ENCODE measurements at places on chromosomes 13 and 19. TPM values are rescaled to one million over a fixed set of nuclear protein-coding genes. Genes with fewer than 3 reads are reported as not detected.

DNA sequence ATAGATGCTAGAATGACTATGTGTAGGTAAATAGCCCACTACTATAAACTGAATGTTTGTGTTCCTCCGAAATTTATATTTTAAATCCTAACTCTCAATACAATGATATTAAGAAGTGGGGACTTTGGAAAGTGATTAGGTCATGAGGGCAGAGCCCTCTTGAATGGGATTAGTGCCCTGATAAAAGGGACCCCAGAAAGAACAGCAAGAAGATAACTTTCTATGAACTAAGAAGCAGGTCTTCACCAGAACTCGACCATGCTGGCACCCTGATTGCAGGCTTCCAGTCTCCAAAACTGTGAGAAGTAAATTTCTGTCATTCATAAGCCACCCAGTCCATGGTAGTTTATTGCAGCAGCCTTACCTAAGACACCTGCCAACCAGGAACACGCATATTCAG is 33.9 kb downstream of the OXGR1 start:
- no peak for DNase-seq

SULT2A1 gene
- total RNA-seq = not detected

GRCh38 chr13:72290962-72291681 is 424.1 kb upstream of the DACH1 start:
- peak; percentile 76 for DNase-seq

GARIN5A gene
- not detected for total RNA-seq

ZNRF4 gene
- total RNA-seq = not detected

DNA sequence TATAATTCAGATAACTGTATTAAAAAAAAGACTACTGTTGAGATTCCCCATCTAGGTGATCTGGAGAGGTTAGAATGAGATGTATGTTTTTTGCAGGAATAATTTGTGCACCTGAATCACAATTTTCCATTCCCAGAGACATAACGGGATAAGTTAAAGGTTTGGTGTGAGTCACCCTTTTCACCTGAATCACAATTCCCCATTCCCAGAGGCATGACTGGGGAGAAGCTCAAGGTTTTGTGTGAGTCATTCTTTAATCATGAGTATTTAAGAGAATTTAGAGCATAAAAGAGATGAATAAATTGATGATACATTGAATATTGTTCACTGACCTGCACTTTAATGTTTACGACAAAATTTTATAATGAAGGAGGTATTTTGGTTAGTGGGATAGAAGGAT is 9.0 kb downstream of the OR7A5 start:
- no peak for DNase-seq

CRB3 gene
- total RNA-seq = not detected

DNA sequence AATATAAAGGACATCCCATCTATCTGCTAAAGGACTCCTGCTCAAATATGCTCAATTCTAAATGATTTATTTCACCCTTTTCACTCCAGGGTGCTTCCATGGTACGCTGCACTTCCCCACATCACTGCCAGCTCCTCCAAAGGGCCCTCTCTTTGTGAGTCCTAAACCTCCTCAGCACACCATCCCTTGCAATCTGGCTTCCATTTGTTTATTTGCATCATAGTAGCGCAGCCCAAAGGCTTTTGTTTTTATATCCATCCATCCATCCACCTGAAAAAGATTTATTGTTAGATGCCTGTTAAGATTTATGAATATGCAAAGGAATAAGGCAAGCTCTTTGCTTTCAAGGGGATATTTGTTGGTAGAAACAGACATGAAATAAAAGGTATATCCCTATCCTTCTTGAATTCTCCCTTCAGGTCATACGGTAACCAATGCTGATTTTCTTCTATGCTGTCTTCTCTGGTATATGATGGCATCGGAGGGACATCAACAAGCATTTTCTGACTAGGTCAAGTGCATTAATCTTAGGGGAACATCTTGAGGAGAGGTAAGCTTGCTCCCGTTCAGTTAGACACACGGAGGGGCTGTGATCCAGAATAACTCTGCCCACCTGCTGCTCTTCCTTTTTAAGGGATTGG is 397.6 kb downstream of the LIG4 start:
- no peak for DNase-seq

DNA sequence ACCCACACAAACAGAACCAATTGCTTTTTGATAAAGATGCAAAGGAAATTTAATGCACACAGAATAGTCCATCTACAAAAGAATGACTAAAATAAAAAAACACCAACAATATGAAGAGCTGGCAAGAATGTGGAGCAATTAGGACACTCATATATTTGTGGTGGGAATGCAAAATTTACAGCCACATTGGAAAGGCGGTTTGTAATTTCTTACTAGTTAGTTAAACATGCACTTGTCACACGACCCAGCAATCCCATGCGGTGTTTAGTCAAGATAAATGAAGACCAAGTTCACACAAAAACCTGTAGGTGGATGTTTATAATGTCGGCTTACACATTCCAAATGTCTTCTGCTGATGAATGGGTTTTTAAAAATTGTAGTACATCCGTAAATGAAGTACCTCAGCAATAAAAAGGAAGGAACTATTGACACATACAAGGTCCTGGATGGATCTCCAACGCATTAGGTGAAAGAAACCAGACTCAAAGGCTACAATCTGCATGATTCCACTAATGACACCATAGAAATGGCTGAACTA is 5.2 kb downstream of the GRTP1 start:
- DNase-seq = no peak

GRCh38 chr19:47389150-47389556 is 30.2 kb downstream of the MEIS3 start:
- DNase-seq = no peak

AZU1 gene
- total RNA-seq = not detected

- DNase-seq = no peak
Observed at GRCh38 chr19:42436006-42436405, 6.7 kb downstream of the CXCL17 start.

GRCh38 chr13:33956346-33956745 is 138.4 kb downstream of the RFC3 start:
- DNase-seq = no peak

DNA sequence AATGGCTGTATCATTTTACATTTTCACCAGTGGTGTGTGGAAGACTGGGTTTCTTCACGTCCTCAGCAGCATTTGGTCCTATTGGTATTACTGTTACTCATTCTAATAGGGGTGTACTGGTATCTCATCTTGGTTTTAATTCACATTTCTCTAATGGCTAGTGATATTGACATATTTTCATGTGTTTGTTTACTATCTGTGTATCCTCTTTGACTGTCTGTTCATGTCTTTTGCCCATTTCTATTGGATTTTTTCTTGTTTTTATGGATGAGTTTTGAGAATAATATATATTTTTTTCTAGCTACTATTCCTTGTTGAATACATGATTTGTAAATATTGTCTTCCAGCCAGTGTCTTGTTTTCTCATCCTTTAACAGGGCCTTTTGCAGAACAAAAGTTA is 13.8 kb downstream of the IFNL2 start:
- no peak for DNase-seq

C5AR1 gene
- 0.56 TPM for total RNA-seq
